ENCODE measurements at places on chromosomes 3 and 15.
A peak's percentile ranks its signal among the peaks of the same experiment; 100 is the strongest.

- peak; percentile 35 for DNase-seq
These were observed 74.3 kb downstream of the LARS2 start for GRCh38 chr3:45462522-45463265.

DNA sequence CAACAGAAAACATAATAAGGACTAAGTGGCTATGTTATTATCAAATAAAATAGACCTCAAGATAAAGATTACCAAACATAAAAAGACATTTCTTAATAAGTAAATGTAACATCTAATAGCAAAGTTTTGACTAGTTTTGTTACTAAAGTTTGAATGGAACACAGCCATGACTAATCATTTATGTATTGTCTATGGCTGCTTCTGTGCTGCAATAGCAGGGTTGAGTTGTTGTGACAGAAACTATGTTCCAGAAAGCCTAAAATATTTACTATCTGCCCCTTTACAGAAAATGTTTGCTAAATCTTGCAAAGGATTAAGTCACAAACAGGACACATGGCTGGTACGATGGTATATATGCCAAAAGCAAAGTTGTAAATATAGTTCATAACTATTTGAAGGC is 37.9 kb upstream of the MYH15 start:
- no peak for DNase-seq

DNA sequence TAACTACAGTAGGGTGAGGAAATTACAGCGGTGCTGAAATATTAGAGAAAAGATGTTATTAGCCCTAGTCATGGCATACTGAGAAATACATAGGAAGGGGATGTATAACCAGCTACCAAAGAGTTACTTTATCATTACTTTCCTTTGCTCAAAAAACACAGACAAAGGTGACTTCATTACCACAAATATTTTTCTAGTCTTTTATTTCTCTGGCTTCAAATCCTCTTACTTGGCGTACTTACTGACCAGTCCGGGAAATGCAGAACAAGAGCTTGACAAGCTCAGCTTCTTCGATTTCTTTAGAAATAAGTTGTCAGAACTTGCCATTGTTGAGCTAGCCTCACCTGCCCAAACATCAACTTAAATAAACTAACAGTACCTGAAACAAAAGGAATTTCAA is 142.1 kb upstream of the TMCO5A start:
- DNase-seq = no peak

GRCh38 chr15:43518197-43518761 is 871 bp downstream of the MAP1A start:
- no peak for DNase-seq
